SK-MEL-5 (cell line): ENCODE measurements at places on chromosomes 13 and 19.

- no peak for DNase-seq
Measured at GRCh38 chr13:36082396-36082795, 48.8 kb downstream of the DCLK1 start.

DNA sequence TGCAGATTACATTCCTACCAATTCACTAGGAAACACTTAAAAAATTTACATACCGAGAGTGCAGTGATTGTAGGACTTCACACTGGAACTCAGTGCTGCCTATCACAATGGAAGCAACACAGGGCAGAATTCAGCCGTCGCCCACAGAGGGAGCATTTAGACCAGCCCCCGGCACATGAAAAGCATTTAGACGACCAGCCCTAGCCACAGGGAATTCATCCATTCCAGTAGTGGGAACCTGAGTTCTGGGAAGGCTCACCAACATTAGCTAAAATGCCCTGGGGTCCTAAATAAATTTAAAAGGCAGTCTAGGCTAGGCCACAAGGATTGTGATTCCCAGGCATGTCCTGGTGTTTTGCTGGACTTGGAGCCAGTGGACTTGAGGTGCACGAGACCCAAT, 155.2 kb downstream of the LIG4 start:
- no peak for DNase-seq

- no peak for DNase-seq
Measured at GRCh38 chr13:49625392-49626079, 2.8 kb upstream of the ARL11 start.

DNA sequence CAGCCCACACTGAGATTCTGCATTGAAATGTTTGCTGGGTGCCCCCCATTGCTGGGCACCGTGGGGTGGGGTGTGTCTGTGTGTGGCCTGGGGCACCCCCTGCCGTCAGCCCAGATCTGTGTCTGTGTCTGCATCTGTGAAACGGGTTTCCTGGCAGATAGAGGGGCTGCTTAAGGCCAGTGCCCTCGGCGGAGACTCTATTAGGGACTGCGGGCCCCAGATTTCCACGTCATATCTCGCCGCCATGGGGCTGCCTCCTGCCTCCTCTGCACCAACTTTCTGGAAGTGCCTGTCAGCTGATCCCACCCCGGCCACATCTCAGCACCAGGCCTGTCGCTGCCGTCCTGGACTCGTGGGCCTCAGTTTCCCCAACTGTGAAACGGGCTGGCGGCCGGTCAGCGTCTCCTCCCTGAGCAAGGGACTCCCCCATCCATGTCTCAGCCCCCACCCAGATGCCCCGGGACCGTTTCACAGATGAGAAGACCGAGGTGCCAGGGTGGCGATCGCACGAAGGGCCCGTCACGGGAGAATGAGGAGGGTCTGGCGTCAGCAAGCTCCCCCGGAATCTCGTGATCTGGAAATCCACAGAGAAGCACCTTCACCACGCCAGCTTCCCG, 21.4 kb downstream of the ARID3A start:
- no peak for DNase-seq

DNA sequence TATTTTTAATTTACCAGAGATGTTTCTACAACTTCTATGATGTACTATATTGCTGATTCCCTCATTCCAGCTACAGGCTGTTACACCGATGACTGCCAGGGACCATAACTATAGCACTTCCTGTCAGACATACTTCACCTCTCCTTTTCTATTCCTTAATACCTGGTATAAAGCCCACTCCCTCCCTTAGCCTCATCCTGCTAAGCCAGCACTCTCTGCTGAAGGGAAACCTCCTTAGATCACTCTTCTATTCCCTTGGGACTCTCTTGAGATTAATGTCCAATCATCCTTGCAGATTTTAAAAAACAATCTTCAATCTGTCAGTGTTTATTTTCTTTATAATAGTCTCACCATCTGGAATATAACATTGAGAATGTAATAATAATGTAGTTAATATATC, 127.9 kb downstream of the DIAPH3 start:
- no peak for DNase-seq

- DNase-seq, result no peak
Measured at GRCh38 chr13:45700971-45701900, 884 bp upstream of the CBY2 start.

DNA sequence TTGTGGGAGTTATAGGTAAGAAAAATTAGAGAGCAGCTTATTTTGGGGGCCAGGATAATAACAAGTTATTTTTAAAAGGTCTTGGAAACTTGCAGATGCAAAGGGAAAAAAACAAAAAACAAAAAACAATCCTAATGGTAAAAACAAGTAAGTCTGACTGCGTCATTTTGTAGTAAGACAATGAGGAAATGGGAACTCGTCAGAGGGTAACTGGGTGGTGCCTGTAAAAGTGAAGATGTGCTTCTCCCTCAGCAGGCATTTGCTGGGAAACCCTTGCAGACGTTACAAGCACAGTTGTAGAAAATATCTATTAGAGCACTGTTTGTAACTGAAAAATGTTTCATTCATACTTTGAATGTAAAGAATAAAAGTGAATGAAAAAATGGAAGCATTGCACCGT, 2.2 kb upstream of the TNFSF13B start:
- DNase-seq, result no peak
